CD14-positive monocyte (primary cell): ENCODE measurements at places on chromosomes 5 and 9.

GRCh38 chr9:110499608-110500007 lies 79.9 kb downstream of the SVEP1 start:
- no peak for DNase-seq

GRCh38 chr9:121772600-121773285 lies 121.3 kb downstream of the DAB2IP start:
- DNase-seq = no peak

DNA sequence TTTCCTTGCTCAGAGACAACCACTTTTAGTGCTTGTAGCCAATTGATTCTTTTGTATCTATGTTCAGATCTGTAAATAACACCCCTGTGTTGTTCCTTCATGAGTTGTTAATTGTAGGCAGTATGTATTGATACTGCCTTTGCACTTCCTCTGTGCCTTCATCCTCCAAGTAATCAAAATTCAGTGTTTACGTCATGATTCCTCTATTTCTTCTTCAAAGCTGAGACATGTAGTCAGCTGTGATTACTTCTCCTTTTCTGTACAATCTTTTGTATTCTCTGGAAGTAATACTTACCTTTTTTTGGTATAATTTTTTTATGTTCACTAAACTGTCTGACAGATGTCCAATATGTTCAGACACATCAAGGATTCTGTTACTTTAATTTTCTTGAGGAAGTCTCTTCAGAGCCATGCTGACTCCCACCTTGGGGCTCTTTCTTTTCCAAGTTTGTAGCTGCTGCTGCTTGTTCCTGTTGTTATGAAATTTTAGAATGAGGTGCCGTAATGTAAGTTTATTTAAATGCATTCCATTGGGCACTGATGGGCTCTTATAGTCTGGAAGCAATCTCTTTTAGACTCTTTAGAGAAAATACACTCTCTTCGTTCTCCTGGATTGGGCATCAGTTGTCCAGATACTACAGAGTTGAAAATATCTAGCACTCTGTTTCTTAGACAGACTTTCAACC lies 30.5 kb upstream of the LRRC70 start:
- peak; percentile 31 for DNase-seq

DNA sequence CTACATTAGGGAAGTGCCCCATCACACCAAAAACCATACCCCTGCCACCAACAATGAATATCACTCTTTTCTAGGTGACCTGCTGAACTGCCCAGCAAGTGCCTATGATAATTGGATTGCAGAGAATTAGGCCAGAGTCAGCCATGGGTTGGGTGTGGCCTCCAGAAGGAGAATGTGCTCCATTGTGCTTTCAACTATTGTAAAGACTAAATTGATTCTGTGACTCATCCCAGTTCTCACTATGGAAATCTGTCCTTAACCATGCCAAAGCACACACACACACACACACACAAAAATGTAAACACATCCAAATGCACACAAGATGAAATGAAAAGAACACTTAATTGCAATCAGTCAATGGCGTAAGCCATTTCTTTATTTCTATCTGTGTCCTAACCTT lies 25.7 kb downstream of the DRD1 start:
- DNase-seq = no peak

DNA sequence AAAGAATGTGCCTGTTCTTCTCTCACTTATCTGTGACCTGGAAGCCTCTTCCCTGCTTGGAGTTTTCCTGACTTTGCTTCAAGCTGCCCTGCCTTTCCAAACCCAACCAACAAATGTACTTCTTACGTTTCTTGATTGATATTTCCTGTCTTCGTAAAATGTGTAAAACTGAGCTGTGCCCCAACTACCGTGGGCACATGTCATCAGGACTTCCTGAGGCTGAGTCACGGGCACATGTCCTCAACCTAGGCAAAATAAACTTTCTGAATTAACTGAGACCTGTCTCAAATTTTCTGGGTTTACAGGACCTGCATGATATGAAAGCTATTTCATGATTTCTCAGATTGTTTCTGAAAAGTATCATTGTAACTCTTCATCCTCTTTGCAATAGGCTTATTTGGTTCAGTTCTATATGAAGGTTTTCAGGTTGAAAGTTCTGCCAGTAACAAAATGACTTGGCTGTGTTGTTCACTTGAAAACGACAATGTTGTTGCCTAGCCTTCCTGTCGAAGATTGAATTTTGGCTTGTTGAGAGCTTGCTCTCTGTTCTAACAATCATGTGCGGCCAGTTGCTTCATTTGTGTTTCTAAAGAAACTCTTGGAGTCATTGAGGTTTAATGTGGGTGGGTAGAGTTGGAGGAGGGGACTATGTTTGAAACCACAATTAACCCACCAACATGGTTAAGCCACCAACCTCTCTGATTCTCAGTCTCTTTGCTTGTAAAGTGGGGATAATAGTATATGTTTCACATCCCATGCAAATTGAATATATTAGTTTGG lies 145.6 kb downstream of the FBXL7 start:
- DNase-seq = no peak

DNA sequence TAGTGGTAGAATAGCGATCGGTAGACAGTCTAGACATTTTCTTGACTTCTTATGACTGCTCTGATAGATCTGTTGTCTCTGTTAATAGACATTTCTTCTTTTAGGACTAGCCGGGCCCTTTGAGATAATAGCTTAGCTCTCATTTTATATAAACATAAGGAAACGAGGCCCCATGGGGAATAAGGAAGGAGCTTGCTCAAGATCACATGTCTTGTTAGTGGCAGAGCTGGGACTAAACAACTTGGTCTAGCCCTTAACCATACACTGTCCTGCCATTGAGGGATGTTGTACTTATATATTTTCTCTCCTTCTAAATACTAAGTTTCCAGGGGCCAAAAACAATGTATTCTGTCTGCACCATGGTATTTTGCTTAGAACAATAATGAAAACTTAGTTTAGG lies 140.0 kb downstream of the GCNT1 start:
- DNase-seq = peak; percentile 42
